NCI-H2227 treated with DMSO at 0.1 percent for 48 hours (cell line): ENCODE measurements at places on chromosomes 11 and 22.

DNA sequence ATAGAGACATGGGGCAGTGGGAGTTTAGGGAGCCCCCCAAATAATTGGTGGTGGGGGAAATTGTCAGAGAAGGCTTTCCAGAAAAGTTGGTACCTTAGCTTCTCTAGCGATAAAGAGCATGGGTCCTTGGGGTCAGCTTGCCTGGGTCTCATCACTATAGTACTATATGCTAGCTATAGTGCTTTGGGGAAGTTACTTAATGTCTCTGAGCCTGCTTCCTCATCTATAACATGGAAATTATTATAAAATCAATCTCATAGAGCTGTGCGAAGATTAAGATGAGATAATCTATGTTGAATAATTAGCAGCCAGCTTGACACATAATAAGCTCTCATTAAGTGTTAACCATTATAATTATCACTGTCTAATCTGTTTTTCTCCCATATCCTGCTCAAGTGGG, 41.2 kb downstream of the STIM1 start:
- DNase-seq, result no peak

DNA sequence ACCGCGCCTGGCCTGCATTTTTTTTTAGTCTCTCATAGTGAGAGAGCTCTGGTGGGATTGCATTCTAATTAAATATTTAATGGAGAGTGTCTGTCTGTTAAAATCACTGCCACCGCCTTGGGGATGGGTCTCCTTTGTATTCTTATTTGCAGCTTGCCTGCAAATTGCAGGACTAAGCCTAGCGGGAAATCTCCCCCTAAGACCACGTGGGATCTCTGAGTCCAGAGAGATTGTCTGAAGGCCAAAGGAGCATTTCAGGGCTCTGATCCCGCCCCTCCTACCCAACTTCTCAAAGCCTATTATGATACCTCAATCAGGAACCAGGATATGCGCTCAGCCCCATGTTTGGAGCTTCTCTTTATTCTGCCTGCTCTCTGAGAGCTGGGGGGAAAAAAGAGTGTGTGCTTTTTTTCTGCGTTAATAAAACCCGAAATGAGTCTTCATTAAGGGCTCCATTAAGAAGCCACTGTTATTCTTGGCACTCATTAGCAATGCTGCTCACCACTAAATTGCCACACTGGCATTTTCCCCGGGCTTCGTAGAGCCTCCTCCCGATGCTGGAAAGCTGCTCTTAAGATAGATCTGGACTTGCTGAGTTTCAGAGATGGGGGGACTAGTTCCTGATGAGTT, 92.9 kb upstream of the THY1 start:
- DNase-seq, result peak; percentile 42

DNA sequence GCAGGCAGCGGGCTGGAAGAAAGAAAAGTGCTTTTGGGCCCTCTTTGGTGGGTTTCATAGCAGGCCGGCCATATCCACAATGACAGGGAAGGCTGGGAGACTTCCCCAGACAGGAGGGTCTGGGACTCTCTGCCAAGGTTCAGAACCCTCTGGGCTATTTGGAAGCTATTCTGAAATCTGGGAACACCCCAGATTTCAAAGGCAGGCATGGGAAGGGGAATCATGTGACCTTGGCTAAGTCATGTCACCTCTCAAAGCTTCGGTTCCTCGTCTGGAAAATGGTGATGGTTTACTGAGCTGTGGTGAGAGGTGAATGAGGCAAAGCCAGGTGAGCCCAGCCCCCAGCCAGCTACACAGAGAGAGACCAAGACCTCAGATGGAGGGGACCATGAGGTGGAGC, 4.6 kb downstream of the CASTOR1 start:
- no peak for DNase-seq

- no peak for DNase-seq
Measured at GRCh38 chr11:82936261-82936660, 34.7 kb downstream of the DDIAS start.

DNA sequence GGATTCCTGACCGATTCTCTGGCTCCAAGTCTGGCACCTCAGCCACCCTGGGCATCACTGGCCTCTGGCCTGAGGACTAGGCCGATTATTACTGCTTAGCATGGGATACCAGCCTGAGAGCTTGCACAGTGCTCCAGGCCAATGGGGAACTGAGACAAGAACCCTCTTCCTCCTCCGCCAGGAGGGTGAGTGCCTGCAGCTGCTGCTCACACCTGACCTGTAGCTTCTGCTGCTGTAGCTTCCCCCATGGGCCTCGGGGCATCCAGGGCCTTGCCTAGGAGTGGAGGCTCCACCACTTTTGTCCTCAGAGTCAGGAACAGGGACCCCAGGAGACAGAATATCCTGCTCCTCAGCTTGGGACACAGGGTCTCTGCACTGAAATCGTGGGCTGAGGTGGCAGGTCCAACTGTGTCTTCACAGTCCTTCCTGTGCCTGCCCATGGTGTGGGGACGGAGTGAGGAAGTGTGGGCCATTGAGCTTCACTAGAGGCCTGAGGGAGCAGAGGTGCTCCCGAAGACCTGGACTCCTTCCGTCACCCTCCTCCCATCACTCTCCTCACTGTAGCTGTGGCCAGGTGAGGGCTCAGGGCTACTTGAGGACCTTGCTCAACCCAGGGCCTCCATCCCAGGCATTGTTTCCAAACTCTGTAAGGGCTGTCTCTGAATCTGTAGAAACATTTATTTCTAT, 103.8 kb downstream of the ZNF280B start:
- no peak for DNase-seq

DNA sequence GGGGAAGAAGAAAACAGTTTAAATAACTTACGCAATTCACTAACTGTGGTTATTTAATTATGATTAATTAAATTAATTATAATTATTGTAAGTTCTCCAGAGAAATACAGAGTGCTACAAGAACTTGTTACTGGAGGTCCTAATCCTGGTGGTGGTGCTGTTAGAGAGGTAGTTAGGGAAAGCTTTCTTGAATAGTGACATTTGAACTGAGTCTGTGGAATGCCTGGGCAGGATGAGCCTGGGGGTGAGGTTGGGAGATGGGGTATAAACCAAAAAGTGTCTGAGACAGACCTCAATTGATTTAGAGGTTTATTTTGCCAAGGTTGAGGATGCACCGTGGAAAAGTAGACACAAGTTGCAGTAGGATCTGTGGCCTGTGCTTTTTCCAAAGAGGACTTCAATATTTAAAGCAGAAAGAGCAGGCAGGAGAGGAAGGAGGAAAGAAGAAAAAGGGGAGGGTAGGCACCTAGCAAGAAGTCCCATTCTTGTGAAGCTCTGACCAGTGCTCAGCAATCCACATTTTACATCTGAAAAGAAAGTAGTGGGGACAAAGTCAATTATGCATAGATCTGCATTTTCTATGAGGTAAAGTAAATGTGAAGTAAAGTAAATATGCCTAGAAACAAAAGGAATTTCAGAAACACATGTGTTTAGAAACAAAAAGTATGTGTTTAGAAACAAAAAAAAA, 4.4 kb upstream of the ZNF202 start:
- no peak for DNase-seq

DNA sequence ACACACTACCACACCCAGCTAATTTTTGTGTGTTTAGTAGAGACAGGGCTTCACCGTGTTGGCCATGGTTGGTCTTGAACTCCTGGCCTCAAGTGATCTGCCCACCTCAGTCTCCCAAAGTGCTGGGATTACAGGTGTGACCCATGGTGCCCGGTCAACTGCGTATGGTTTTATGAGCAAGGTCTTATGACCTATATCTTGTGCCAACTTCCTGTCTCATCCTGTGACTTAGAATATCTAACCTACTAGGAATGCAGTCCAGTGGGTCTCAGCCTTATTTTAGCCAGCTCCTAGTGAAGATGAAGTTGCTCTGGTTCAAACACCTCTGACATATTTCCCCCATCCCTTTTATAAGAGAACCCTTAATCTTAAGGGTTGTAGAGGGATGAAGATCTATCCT, 66.1 kb upstream of the OR5AN1 start:
- no peak for DNase-seq

DNA sequence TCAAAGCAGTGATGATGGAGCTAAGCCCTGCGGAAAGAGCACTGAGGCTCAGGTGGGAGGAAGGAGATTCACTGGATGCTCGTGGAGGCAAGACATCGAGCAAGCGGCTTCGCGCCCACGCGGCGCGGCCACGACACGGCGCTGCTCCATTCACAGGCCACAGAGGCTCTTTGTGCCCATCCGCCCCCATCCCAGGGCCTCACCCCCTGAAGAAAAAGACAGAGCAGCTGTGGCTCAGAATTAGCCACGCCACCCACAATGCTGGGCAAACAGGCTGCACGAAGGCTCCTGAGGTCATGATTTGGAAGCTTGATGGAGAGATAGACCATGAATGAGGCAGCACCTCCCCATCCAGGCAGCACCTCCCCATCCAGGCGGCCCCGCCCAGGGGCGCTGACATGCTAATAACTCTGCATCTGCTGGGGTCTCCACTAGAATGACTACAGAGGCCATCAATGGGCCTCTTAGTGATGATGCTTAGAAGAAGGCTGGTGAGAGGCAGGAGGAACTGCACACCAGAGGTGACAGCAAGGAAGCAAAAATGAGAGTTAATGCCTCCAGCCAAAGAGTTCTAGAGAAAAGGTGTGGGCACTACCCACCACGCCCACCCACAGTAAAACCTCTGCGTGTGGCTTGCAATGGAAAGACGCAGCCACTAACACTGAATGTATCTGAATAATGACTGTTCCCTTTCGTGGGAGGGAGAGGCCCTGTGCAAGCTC, 43.5 kb downstream of the MYH9 start:
- DNase-seq, result no peak
